ENCODE measurements at places on chromosomes 12 and 14.

GRCh38 chr12:13365748-13366366, 169.3 kb downstream of the EMP1 start:
- DNase-seq = no peak

DNA sequence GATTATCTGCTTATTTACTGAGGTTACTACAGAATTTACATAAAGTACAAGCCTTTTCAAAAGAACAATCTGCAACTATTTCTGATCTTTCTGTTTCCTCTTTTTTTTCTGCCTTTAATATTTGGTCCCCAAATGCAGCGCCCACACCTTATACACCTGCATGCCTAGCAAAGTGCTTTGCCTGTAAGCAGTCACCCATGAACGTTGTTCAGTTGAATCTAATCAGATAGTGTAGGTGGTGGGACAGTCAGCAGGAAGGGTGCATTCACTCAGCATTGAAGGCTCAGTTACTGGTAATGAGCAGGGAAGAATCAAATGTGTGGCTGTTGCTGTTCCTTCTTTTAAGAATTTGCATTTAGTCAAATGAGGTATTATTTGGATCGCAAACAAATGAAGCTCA, 108.4 kb downstream of the GPR135 start:
- DNase-seq = no peak

DNA sequence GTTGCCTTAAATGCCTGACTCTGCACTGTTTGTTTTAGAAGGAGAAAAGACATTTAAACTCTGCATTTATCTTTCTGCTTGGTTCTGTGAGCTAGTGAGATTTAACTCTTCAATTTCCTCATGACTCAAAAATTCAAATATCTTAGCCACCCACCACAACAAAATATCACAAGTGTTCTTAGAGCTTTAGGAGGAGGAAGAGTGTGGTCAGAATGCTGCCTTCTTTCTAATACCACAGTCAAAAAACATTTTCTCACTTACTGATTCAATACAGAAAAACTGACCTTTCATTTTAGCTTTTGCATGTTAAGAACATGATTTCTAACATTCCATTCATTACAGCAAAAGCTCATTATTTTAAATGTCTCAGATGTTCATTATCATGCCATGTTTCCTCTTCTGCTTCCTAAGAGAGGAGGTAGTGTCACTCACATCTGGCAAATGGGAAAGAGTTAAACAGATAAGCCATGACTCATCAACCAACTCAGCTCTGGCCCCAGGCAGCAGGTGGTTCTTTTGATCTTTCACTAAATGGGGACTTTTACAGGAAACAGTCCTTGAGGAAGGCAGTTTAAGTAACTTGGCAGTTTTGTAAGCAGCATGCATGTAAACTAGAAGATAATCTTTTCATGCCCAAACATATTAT, 56.4 kb upstream of the RNU6-8 start:
- DNase-seq = no peak

GRCh38 chr12:56898938-56899337, 35.3 kb downstream of the SDR9C7 start:
- no peak for DNase-seq
